ENCODE measurements at places on chromosomes 16 and 17.

DNA sequence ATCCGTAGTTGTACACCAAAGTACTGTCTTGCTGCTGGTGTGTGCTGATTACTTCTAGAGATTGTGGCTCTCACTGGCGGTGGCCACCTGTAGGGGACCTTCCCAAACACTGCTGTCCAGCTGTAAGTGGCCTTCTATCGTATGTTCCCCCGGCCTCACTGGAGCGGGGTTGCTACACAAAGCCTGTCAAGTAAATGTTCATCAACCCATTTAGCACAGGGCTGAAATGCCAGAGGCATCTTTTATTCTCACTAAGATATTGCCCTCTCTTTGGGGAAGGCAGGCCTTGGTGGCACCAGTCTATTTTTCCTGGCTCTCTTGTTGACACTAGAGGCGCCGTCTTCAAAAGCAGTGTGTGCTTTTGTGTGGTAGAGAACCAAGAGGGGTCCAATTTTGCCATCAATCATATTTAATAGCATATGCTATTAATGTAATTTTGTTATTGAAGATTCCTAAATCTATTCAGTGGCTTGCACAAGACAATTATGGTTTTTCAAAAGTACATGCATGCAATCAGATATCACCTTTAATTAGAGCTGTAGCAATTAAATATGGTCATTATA lies 514.4 kb upstream of the SALL1 start:
- no peak for DNase-seq

- DNase-seq, result no peak
Observed at GRCh38 chr16:66832190-66832589, 1.4 kb upstream of the NAE1 start.

- no peak for DNase-seq
Observed at GRCh38 chr17:43823350-43824084, 9.4 kb downstream of the MPP3 start.

DNA sequence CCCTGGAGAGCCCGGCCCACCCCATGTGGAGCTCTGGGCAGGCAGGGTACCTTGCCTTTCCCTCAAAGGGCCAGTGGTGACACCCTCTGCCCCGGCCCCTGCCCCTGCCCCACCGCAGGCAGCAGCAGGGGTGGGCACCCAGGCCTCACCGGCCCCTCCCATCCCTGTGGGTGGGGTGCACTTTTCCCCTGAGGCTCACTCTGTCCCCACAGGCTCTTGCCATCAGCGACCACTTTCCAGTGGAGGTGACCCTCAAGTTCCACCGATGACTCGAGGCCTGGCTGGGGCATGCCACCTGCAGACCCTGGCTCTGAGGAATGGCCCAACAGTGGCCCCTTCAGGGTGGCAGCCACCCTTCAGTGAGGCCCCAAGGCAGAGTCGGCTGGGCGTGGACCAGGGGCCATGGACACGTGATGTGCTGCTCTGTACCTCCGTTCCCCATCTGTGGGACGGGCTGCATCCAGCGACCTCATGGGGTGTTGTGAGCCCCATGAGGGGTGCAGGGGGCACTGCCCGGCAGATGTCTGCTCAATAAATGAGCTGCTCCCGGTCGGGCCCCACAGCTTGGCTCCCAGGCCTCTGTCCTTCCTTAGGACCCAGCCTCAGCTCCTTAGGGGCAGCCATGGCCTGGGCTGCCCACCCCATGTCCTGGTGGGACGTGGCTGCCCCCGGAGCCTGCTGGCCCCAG lies 2.0 kb downstream of the DNASE1L2 start:
- DNase-seq, result no peak

DNA sequence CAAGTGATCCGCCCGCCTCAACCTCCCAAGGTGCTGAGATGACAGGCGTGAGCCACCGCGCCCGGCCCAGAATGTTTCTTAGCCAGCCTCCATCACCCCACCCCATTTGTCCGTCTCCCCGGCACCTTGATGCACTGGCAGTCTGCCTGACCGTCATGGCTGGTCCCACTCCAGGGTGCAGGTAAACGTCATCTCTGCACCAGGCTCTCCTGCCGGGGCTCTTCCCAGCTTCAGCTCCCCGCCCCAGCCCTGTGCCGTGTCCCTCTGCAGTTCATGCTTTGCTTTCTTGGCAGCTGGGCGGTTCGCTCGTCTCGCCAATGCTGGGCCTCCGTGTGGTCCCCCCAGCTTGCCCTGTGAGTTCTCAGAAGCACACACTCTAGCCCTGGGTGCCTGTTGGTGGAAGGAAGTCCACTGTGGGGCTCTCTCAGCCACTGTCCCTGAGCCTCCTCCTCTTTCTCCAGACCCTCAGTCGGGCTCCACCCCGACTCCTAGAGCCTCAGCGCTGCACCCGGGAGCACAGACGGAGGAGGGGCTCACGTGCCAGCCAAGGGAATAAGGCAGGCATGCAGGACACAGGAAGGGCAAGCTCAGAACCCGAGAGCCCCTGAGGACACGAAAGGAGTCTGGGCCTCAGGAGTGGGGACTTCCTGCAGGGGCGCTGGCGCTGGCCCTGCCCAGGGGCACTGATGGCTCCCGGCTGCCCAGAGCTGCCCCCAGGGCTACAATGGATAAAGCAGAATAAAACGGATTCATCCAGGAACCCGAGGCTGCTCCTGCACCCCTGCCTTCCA lies 12.0 kb downstream of the HS3ST6 start:
- DNase-seq, result no peak

DNA sequence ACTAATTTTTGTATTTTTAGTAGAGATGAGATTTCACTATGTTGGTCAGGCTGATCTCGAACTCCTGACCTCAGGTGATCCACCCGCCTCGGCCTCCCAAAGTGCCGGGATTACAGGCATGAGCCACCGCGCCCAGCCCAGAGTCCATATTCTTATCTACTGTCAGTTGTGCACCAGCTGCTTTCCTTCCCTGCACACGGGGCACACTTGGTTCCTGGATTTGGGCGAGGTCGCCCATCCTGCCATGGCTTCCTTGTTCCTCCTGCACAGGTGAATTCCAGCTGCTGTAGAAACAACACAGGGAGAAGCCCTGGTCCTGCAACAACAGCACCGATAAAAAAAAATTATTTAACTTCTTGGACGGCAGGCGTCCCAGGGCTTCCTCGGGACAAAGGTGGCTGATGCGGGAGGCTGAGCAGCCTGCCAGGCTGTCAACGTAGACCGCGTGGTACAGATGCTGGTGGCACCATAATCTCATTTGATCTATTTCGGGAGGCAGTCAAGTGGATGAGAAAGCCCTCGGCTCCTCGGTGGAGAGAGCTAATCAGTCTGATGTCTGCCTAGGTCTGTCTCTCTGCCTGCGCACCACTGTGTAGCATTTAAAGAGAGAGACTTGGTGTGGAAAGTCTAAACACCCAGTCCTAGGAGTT lies 19.1 kb downstream of the RGS9 start:
- DNase-seq, result no peak

DNA sequence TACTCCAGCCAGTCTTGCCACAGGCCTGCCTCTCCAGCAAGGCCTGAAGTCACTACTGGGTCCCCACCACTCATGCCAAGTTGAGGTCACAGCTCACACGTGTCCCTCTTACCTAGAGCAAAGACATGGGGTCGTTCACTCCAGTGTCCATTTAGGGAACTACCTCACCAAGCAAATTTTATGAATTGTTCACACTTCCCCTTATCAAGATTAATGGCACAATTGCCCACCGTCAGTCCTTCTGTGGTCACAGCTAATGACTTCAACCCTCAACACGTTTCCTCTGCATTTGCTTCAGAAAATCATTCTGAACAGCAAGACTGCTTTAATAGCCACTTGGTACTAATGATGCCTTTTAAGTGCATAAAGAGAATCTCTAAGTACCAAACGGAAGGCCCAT lies 14.6 kb downstream of the IRX6 start:
- no peak for DNase-seq

- DNase-seq, result no peak
Observed at GRCh38 chr17:72462407-72462806, 341.6 kb downstream of the SOX9 start.

GRCh38 chr16:88461331-88462269 lies 8.5 kb downstream of the ZFPM1 start:
- DNase-seq, result no peak

DNA sequence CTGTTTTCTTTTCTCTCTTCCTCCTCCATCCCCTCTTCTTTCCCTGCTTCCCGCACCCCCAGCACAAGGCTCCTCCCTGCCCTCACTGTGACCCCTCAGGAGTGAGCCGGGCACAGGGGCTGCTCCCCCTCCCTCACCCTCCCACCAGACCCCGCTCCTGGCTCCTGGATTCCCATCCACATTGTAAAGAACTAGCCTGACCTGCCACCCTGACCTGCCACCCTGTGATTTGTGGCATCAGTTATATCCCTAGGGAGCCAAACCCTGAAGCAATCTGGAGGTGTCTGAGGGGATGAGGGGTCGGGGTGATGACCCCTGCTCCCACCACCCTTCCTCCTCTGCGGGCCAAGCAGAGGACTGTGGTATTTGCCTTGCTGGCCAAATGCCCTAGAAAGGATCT lies 98.0 kb upstream of the LHX1 start:
- DNase-seq, result no peak

DNA sequence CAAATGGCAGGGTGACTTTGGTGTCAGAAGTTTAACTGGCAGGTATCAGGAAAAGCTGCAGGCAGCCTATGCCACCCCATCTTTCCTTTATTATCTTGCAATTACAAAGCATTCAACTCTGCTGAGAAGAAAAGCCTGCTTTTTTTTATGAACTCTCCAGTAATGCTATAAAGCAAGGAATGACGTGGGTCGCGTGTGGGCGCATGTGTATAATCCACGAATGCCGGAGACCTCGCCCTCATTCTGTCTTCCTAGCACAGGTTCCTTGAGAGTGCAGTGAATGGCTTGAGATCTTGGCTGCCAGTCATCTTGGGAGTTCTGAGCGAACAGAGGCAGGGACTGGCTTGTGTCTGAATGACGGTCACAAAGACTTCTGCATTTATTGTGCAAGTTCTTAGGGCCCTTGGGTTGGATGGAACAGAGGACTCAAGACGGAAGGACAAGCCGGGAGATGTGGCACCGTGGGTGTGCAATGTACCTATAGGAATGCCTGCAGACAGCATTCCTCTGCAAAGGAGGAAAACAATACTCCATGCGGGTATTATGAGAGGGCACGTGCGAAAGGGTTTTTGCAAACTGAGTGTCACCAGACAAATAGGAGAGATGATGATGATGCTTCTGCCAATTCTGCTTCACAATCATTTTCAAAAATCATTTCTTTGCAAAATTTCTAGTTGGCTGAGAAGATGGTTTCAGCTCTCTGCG lies 96.1 kb upstream of the ELAC2 start:
- DNase-seq, result no peak

GRCh38 chr16:67718668-67719047 lies 458 bp downstream of the GFOD2 start:
- no peak for DNase-seq

GRCh38 chr16:50086176-50086575 lies 20.4 kb downstream of the HEATR3 start:
- no peak for DNase-seq

DNA sequence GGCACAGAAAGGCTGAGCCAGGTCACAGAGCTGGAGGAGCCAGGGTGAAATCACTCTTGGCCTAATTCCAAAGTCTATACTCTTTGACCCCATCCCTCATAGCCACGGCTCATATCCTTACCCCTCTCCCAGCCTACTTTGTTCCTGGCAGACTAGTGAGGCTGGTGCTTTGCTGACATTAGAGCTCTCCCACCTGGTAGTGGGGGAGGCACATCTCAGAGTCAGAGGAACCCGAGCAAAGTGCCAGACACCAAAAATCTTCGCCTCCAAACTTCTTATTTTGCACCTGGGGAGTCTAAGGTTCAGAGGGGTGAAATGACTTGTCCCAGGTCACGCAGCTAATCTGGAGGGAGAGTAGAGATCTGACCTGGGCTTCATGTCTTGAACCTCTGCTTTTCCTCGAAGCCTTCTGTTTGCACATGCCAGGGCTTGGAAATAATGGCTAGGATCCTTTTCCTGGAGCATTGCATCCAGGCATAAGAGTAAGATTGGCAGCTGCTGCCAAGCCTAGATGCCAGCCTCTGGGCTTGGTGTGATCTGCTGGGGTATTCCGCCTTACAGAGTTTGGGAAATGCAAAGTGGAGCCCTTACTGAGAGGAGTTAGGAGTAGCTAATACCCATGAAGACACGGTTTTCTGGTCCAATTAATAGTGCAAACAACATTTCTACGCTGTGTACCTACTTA lies 126.9 kb downstream of the SPACA3 start:
- no peak for DNase-seq

GRCh38 chr17:2929881-2930533 lies 133.4 kb downstream of the OR1D5 start:
- no peak for DNase-seq

- DNase-seq, result no peak
Observed at GRCh38 chr16:14377326-14377725, 252.7 kb downstream of the PARN start.

DNA sequence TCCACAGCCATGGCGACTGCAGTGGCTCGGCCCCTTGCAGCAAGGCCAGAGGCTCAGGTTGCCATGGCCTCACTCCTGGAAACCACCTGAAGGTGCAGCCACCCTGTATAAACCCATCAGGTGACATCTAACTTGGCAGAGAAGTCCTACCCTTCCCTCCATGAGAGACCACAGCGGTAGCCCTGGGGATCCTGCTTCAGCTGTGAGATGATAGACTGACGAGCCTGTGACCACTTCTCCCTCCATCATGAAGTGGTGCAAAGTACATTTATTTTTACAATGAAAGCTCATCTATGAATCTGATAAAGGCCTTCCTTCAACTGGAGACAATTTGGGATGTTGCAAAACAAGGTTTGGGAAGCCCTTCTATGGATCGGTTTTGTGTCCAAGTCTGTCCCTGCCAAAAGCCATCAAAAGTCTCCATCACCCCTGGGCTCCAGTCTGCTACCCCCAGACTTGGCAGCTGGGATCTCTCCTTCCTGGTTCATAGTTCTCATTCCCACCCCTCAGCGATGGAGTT lies 1.8 kb downstream of the ZACN start:
- DNase-seq, result no peak

- no peak for DNase-seq
Observed at GRCh38 chr16:86317813-86318650, 192.3 kb upstream of the FOXF1 start.

DNA sequence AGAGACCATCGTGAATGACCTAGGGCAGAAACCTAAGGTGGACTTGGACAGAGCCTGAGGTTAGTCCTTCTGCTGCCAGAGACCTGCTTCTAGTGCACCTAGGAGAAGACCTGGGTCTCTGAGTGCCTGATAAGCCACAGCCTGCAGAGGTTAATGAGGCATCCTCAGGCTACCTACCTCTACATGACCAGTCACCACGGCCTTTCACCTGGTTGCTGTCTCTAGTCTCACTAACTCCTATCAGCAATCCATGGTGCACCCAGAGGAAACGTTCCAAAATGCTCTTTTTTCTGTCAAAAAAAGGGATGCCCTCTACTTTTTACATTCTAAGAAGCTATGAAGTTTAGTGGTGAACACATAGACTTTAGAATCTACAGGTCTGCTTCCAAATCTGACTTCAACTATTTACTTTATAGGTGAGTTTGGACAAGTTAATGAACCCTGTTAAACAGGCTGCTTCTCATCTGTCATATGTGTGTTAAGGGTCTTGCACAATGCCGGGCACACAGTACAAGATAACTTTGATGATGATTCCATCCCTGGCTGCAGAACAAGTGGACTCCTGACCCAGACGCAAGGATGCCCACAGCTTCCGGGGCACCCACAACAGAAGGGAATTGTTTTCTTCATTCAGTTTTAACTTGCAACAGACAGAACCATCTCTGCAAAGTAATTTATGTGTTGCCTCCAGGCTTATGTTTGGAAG lies 469.9 kb upstream of the CDH5 start:
- DNase-seq, result no peak

GRCh38 chr17:14840616-14841231 lies 424.4 kb downstream of the PMP22 start:
- DNase-seq, result no peak

Data from NCI-H526 treated with DMSO at 0.1 percent for 48 hours (cell line).